NCI-H524 (cell line): ENCODE measurements at places on chromosomes 13 and 19.
A peak's percentile ranks its signal among the peaks of the same experiment; 100 is the strongest.

- DNase-seq, result no peak
Observed at GRCh38 chr19:3580156-3580934, 4.9 kb upstream of the GIPC3 start.

DNA sequence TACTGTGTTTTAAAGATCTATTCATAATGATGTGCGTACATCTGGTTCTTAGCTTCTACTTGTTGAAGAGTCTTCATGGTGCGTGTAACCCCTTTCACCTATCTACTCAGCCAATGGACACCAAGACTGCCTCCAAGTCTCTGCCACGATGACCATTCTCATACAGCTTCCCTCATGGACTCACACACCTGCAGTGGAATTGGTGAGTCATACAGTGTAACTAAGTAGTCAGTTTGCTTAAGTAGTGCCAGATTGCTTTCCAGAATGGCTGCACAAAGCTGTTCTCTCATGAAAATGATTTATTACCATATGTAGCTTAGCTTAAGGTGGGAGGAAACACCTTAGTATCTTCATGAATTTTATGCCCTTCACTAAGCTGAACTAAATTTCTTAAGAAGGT, 112.3 kb downstream of the AKAP11 start:
- DNase-seq, result peak; percentile 49

GRCh38 chr13:45370922-45371406, 30.0 kb upstream of the TPT1 start:
- no peak for DNase-seq

DNA sequence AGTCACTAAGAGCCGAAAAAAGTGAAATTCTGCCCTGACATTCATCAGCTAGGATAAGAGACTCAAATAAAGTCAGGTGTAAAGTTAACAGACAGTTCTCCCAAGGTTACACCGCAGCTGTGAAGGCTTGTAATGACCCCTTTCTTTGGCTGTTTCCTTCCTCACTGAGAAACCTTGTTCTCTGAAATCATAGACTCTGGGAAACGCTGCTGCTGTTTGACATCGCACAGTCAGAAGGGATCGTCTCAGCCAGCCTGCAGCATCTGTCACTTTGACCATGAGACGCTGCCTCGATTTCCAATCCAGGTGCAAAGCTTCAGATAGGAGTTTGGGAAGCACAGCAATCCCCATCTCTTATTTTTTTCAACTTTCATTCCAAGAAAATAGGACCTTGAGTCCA, 678 bp downstream of the BCAT2 start:
- DNase-seq, result no peak

- no peak for DNase-seq
Observed at GRCh38 chr13:97249796-97250495, 27.8 kb downstream of the MBNL2 start.

DNA sequence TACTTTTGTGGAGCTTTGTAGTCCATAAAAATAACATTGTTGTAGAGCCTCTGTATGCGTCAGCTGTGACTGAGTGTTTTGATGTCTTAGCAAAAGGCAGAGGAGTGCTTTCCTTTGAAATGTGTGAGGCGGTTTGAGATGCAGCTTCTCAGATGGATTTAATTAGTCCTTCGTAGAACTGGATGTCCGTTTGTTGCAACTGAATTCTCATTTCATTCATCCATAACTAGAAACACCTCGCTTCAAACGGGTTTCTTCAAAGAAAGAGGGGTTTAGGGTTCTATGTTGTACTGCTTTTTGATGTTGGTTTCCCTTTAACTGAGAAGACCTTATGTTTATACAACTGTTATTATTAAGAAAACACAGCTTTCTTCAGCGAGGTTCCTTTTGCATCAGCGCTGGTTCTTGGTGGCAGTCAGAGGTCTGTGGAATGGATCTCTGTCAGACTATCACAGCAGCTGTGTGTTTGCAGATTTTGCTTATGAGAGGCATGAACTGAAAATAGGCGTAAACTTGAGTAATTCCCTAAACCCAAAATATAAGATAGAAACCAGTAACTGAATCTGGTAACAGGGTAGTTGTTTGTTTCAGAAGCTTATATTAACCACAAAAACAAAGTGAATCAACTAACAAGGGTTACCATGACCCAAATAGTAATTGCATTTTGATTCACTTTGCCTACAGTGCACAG, 194.4 kb downstream of the GGACT start:
- DNase-seq, result no peak

- no peak for DNase-seq
Observed at GRCh38 chr13:113610266-113610665, 25.7 kb downstream of the TFDP1 start.

DNA sequence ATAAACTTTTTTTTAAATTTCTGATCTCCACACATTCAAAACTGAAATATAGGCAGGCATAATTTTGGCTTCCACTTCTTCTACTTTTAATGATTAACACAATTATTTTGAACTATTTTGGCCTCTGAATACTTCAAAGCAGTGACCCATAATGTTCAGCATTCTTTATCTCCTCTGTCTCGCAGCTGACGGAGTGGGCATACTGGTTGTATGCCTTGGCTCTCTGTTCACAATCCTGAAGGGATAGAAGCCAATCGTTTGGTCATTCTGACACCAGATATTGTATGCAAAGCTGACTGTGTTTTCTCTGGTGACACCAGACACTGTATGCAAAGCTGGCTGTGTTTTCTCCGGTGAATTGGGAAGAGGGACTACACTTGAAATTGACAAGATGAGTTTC, 833.0 kb downstream of the EFNB2 start:
- DNase-seq, result peak; percentile 23

DNA sequence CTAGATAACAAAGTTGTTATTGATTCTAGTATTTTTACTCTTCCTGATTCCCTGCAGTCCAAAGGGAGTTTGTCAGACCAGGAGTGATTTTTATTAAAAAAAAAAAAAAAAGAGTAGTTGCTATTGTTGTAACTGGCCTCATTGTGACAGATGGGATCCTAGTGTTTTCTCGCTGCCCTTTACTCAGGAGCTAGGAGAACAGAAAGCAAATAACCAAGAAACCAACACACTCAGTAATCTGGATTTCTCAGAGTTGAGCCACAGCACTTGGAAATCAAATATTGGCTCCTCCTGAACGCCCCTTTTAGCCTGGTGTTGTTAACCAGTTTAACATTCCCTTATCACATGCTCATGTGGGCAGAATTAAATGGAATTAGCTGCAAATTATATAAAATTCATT, 8.3 kb upstream of the PDX1 start:
- no peak for DNase-seq

DNA sequence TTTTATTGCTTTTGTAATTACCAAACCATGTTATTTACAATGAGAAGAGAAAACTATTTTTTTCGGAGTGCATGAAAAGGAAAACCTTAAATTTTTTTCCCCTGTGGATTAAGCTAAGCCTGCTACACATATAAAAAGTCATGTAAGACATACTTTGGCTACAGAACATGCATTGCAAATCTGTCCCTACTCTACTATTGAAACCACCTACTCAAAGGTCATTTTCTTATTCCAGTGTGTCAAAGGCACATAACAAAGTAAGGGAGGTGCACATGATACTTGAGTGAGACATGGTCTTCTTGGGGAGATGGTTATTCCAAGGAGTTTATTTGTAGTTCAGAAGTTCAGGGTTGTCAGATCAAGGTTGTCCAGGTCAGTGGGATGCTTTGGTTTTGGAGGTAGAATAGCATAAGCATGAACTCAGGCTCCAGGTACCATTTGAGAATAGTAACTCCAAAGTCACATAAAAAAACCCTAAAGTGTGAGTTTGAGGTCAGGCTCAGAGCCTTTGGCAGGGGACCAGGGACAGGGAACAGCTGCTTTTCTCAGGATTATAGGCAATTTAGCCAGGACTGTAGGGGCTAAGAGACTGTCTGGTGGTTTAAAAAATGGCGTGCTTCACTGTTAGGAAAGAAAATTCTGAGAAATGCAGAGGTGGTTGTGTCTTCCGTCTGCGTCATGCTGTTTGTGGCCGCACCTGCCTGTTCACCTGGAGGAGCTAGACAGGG, 15.4 kb downstream of the FARP1 start:
- DNase-seq, result peak; percentile 50

DNA sequence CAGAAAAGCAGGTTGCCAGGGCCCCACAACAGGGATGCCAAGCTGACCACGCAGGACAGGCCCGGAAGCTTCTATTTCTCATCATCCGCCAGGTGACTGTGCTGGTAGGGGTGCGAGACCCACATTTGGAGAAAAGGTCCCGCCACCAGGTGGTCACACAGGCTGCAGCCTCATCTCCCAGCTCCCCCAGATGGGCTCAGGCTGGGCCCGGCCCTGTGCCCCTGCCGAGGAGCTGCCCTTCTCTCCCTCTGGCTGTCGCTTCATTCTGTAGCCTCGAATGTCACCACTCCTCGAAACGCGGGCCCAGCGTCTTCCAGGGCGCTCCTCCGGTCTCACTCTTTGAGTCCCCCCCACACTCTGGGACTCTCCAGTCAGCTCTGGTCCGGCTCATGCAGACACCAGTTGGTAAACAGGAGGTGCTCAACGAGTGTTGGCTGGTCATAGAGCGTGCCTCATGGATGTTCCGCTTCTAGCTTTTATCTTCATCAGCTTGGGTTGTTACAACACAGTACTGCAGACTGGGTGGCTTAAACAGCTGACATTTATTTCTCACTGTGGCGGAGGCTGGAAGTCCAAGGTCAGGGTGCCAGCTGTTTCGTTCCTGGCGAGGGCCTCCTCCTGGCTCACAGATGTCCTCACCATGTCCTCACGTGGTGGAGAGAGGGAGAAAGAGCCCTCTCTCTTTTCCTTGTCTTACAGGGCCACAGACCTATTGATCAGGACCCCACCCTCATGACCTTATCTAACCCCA, 87.1 kb downstream of the TEX29 start:
- DNase-seq, result no peak

DNA sequence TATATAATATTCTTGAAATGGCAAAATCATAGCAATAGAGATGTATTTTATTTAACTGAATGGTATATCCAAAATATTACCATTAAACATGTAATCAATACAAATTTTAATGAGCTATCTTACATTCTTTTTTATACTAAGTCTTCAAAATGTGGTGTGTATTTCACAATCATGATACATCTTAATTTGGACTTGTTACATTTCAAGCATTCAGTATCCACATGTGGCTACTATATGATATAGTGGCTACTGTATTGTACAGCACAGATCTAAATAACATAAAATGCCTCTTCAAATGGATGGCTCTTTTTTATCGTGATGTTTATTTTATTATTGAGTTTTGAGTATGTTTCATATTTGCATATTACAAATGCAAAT, 8.0 kb downstream of the TEX101 start:
- DNase-seq, result no peak

- DNase-seq, result no peak
Observed at GRCh38 chr19:42121656-42122069, 10.6 kb downstream of the POU2F2 start.

DNA sequence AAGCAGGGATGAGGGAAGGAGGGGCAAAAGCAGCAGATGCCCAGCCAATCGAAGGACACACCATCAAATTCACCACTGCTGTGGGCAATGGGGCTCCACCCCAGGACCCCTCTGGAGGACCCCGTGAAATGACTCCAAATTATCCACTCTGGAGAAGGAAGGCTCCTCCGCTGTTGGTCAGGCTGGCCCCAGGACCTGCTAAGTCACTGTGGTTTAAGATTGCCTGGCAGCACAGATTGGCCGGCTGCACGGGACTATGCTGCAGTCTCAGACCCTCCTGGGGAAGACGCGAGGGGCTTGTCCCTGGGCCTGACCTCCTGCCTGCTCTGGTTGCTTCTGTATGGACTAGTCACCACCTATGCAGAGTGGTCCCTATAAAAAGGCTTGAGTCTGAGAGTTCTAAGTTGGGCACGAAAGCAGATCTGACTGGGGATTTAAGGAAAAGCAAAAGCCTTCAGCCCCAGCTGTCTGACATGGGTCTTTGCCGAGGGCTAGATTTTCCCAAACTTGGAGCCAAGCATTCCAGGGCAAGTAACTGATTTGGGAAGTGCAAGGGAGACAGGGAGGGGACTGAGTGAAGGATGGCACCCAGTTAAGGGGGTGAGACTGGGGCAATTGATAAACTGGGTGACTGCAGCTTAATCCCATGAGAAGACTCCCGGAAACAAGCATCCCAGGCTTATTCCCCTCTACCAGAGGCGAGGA, 91.7 kb downstream of the TSHZ3 start:
- DNase-seq, result no peak

DNA sequence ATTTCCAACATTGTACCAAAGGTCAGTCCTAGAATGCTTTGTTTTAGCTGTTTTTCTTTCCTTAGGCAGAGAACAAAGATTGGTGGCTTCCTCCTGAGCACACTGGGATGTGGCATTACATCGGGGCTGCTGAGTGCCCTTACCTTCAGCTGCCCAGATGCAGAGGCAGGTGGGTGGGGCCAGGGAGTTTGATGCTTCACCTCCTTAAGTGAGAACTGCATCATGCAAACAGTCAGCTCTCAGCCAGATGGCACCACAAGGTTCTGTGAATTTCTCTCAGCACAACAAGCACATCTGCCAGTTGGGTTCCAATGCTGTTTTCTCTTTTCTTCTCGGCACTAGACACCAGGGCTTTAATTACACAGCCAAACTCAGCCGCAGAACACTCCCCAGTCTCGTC, 87.4 kb upstream of the UBL3 start:
- DNase-seq, result peak; percentile 90

GRCh38 chr19:48560095-48560530, 8.1 kb downstream of the SULT2B1 start:
- no peak for DNase-seq
